Stimulated activated CD8-positive, alpha-beta memory T cell treated with anti-CD3 and anti-CD28 coated beads, Interleukin-4, amount 100 ng/mL, for 4 hours (primary cell): ENCODE measurements at places on chromosomes 16 and 17.
A peak's percentile ranks its signal among the peaks of the same experiment; 100 is the strongest.

DNA sequence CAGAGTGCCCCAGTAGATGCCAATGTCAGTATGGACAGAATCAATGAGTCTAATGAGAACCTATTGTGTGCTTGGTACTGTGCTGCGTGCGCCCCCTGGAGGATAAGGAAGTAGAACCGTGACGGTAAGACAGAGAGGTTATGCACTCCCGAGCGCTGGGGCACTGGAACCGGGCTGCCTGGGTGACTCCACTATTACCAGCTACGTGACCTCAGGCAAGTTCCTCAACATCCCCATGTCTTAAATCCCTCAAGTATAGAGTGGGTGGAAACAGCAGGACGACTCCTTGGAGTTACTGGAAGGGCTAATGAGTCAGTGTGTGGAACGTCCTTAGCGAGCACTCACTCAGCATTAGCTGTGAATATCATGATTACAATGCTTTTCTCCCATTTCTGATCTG lies 16.2 kb downstream of the CHST4 start:
- DNase-seq: peak; percentile 13

DNA sequence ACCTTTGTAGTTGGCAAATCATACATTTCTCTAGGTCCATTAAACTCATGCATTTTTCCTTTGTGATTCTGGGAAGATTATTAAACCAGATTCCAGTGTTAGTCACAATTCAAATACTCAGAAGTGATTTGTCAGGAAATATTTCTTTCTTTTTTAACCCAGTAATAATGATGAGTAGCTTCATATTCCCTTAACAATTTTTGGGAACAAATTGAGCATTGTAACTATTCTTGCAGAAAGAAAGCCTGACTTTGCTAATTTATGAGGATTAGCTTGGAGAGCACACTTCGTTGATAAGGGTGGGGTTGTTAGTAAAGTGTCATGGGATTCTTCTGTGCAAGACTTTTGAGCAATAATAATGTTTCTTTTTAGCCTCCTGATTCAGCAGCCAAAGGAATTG lies 18.7 kb upstream of the KRT24 start:
- no peak for DNase-seq

- no peak for DNase-seq
Observed at GRCh38 chr16:11964761-11965551, at the start of gene TNFRSF17. Gene TNFRSF17 (plus strand): TSS chr16:11965210. CDS start chr16:11965325, 115 bp downstream.

DNA sequence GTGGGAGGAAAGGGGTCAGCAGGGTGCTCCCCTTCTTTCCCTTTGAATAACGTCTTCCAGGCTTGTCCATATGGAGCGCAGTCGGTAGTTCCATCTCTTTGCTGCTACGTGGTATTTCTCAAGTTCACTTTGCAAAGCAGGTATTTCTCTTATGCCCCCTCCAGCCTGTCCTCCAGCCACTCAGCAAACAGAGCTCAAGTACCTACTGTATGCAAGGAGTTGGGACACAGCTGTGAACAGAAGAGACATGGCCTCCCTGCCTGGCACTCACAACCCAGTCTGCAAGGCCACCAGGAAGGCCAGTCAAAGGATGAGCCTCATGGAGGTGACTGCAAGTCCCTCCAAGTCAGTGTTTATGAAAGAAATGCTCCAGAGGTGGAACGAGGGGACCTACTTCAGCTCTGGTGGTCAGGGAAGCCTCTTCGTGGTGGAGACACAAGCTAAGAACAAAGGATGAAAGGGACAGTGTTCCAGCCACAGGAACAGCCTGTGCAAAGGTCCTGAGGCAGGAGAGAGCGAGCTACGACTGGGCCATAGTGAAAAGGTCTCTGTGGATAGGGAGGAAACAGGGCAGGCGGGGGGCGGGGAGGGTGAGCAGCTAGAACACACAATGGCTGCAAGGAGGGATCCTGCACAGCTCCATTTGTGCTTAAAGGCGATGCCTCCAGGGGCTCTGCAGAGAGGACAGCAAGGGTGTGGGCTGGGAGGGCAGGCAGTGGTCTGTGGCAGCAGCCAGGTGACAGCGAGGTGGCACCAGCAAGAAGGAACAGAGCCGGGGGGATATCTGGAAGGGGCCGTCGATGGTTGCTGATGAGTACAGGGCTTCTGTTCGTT lies 32.6 kb downstream of the PPL start:
- no peak for DNase-seq

- DNase-seq: no peak
Observed at GRCh38 chr17:37064956-37065355, 116.2 kb downstream of the AATF start.
